Fibroblast of villous mesenchyme (primary cell): ENCODE measurements at places on chromosomes 12 and 14. TPM values are rescaled to one million over a fixed set of nuclear protein-coding genes. Genes with fewer than 3 reads are reported as not detected.

Gene TAS2R8
- 0.32 and 0.43 TPM in 2 replicates for total RNA-seq

Gene GTF2H3
- total RNA-seq: 33.5 and 47.1 TPM in 2 replicates

Gene LBHD2
- not detected in 2 replicates for total RNA-seq

Gene C12orf50
- under 0.01 TPM in 1 of 2 replicates, not detected in the other for total RNA-seq

Gene FOXG1
- under 0.01 TPM in 1 of 2 replicates, not detected in the other for total RNA-seq

Gene TSHR
- total RNA-seq: not detected in 2 replicates

Gene TFCP2
- total RNA-seq: 6.4 and 7.8 TPM in 2 replicates

Gene GPD1
- total RNA-seq: under 0.01 TPM in 1 of 2 replicates, not detected in the other

Gene KICS2
- total RNA-seq: 8.2 and 9.0 TPM in 2 replicates

Gene PIK3C2G
- total RNA-seq: not detected in 2 replicates

Gene E2F7
- 10.4 and 17.4 TPM in 2 replicates for total RNA-seq

Gene STON2
- 0.32 TPM in 1 of 2 replicates, not detected in the other for total RNA-seq

Gene RNASE2
- total RNA-seq: not detected in 2 replicates

Gene NIN
- 29.8 and 33.2 TPM in 2 replicates for total RNA-seq

Gene BBS10
- 5.2 and 13.8 TPM in 2 replicates for total RNA-seq

Gene TNFAIP2
- total RNA-seq: 122 and 240 TPM in 2 replicates

Gene FAM90A1
- under 0.01 TPM in 1 of 2 replicates, not detected in the other for total RNA-seq

Gene NELL2
- 0.86 TPM in 1 of 2 replicates, not detected in the other for total RNA-seq

Gene KIF21A
- total RNA-seq: 7.1 and 11.2 TPM in 2 replicates

Gene OR4N2
- not detected in 2 replicates for total RNA-seq

Gene TESPA1
- total RNA-seq: not detected in 2 replicates

Gene OR6C68
- total RNA-seq: not detected in 2 replicates

Gene NDUFA12
- 108 and 137 TPM in 2 replicates for total RNA-seq

Gene SNX6
- total RNA-seq: 119 and 233 TPM in 2 replicates

Gene TCL1A
- not detected in 2 replicates for total RNA-seq

Gene GPR68
- 0.86 and 2.9 TPM in 2 replicates for total RNA-seq

Gene TOMM20L
- total RNA-seq: not detected in 2 replicates

Gene KLRC3
- total RNA-seq: not detected in 2 replicates

Gene BMP4
- total RNA-seq: 9.9 and 11.0 TPM in 2 replicates

Gene FGF6
- not detected in 2 replicates for total RNA-seq

Gene GPR137C
- 0.32 and 0.43 TPM in 2 replicates for total RNA-seq

Gene HOXC4
- total RNA-seq: under 0.01 and 1.6 TPM in 2 replicates

Gene ERH
- 108 and 121 TPM in 2 replicates for total RNA-seq

Gene CLEC2A
- not detected in 2 replicates for total RNA-seq

Gene TEX52
- not detected in 2 replicates for total RNA-seq

Gene LYZ
- not detected in 2 replicates for total RNA-seq

Gene UTP20
- 25.1 and 32.0 TPM in 2 replicates for total RNA-seq

Gene SMCO2
- under 0.01 TPM in 1 of 2 replicates, not detected in the other for total RNA-seq

Gene ABCC9
- total RNA-seq: 7.4 and 12.1 TPM in 2 replicates

Gene TMPRSS12
- total RNA-seq: under 0.01 TPM in 1 of 2 replicates, not detected in the other

Gene SMCO3
- total RNA-seq: under 0.01 and 0.32 TPM in 2 replicates

Gene RNASE3
- not detected in 2 replicates for total RNA-seq

Gene INSM2
- total RNA-seq: not detected in 2 replicates

Gene GLI1
- 0.86 and 1.9 TPM in 2 replicates for total RNA-seq

Gene ESR2
- total RNA-seq: under 0.01 TPM in 1 of 2 replicates, not detected in the other

Gene SLC35F4
- not detected in 2 replicates for total RNA-seq

Gene KLRG1
- 0.32 and 0.43 TPM in 2 replicates for total RNA-seq

Gene CCDC60
- total RNA-seq: not detected in 2 replicates
